Hepatocyte (in vitro differentiated cells): ENCODE measurements at places on chromosomes 2 and 18.

DNA sequence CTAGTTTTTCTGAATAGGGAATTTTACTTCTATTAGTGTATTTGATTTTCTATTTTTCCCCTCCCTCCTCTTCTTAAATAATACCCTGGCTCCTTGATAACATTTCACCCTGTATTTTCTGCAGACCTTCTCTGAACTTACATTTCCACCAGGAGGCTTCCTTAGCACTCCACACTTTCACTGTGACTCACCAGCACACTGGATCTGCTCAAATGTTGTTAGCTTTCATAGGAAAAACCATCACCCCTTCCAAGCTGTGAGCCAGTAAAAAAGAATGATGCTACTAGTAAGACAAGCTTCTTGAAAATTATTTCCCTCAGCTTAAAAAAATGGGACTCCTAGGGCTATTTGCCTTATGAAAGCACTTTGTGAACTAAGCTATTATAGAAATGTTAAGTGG is 16.1 kb downstream of the SUPT7L start:
- no peak for DNase-seq

GRCh38 chr18:6509832-6510231 is 95.1 kb upstream of the L3MBTL4 start:
- peak; percentile 70 for DNase-seq

DNA sequence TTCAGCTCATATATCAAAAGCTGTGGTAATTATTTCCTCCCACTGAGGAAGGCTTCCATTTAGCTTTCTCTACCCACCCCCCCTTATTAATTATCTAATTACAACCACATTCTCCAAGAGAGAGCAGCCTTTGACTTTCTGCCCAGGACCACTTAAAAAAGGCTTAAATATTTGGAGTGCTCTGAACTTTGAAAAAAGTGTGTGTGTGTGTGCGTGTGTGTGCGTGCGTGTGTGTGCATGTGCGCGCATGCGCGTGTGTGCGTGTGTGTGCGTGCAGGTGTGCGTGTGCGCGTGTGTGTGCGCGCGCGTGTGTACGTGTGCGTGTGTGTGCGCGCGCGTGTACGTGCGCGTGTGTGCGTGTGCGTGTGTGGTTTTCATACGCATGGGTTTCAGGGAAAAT is 57.8 kb downstream of the TWIST2 start:
- no peak for DNase-seq

GRCh38 chr2:150137338-150138069 is 350.0 kb downstream of the RND3 start:
- DNase-seq = no peak

GRCh38 chr2:3535467-3535793 is 16.1 kb upstream of the ADI1 start:
- no peak for DNase-seq

DNA sequence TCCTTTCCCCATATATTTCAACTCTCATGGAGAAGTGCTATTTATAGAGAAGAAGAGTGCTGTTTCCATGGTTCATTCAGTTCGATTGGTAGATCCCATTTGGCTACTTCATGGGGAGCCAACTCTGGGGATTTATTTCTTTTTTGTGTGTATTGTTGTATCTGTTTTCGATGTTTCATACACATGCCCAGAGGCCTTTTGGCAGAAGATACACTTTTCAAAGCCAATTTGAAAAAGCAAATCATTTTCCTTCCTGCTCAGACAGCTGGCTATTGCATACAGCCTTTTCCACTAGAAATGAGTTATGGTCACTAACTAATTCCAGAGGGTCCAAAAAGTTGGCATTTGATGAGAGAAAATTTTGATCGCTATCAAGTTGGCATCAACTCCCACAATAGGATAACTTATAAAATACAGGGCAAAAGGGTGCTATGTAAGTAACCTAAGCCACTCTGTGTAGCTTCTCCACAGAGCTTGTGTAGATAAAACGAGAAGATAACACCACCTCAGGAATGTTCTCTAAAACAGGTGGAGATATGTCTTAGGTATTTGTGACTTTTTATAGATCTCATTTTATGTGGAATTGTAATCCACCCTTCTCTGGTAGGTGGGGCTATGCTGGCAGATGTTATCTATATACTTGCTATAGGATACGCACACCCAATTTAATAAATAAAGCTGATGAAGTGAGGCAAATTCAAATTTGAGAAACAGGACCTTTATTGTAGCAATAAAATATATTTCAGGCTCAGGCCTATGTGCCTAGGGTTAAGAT is 798.5 kb downstream of the SATB2 start:
- no peak for DNase-seq

GRCh38 chr2:239193401-239193811 is 207.4 kb downstream of the HDAC4 start:
- no peak for DNase-seq

- DNase-seq = no peak
These were observed 163.6 kb upstream of the ZNF516 start for GRCh38 chr18:76658627-76659026.

DNA sequence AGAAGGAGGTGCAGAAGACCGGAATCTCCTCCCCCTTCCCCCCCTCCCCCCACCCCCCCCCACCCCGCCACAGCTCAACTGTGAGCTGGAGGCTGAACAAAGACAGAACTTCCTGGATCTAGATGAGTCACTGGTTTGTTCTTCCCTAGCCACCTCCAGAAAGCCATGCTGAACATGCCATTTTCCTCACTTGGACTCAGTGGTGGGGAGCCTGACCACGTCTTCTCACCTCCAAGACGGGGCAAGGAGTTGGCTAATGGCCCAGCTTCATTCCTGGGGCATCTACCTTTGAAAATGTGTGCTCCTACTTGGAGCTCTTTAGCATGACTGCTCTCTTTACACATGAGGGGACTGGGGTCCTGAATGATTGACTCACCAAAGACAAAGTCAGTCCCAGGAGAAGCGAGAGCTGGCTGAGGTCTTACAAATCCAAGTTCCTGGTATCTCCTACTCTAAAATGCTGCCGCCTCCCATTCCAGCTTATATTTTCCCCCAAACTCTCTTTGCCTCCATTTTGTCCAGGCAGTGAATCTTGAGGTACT is 22.6 kb upstream of the FZD5 start:
- no peak for DNase-seq

DNA sequence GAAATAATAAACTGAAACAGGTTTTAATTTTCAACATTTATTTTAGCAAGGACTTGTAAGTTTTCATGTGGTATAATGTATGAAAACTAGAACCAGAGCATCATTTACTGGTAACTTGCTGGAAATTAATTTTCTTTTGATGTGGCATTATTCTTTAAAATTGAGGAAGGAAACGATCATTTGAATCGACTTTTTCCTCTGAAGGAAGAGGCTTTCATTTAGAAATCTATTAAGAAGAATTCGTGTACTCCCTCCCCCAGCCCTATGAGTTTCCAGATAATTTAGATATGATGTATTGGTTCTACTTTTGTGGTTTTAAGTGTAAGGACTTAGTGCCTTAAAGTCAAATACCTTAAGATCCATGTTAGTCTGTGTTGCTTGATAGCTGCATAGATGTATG is 2.5 kb downstream of the BABAM2 start:
- DNase-seq = no peak

GRCh38 chr18:76338619-76339245 is 156.3 kb downstream of the ZNF516 start:
- no peak for DNase-seq

DNA sequence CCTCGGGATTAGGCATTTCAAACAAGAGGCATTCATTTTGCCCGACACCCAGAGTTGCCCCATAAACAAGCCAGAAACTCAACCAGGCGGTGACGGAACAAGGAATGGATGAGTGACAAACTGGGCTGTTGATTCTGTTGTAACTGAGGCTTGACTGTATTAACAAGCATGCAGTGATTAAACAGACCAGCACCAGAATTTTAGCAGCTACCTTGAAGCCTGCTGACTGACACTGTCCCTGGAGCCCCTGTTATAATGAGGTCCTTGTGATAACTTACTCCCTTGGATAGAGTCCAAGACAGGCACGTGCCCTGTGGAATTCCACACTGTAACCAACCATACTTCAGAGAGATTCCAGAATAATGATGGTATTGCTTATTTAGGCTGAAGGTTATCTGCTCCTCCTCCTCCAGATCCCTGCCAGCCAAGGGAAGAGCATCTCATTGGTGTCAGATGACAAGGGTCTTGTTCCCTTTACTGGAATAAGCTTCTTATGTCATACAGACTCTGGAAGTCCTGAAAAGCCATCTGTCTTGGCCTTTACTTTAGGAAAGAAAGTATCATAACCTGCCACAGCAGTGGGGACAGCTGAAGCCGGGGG is 97.1 kb upstream of the RMDN2 start:
- DNase-seq = no peak

DNA sequence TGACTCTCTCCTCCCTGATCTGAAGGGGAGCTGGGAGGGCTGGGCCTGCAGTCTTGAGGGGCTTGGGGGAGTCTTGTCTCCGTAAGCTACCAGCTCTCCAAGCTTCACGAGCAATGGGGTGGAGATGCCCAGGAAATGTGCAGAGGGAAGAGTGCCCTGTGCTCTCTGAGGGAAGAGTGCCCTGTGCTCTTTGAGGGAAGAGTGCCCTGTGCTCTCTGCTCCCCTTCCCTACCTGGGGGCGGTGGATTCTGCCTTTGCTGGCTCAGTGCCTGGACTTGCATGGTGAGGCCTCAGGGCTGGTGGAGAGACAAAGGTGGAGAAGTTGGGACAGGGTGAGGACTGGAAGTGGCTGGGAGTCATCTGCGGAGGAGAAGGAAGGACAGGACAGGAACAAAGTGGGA is 72.7 kb downstream of the TWIST2 start:
- no peak for DNase-seq

- DNase-seq = peak; percentile 61
These were observed 96.8 kb downstream of the UBE2E3 start for GRCh38 chr2:181077128-181077709.

DNA sequence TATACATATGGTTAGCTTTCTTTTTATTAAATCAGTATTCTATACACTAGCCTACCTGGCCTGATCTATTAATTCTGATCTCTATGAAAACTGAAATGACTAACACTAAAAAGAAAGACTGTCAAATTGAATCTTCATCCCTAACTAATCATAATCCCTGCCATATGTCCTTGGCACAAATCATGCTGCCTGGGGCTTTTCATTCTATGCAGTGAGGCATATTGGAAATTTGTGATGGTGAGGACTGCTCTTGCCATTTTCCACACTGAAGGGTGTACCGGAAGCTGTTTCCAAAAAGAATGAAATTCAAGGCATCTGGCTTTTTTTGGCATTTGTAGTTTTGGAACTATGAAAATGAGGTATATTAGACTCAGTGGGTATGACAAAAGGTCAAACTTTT is 39.7 kb downstream of the RAPGEF4 start:
- no peak for DNase-seq

DNA sequence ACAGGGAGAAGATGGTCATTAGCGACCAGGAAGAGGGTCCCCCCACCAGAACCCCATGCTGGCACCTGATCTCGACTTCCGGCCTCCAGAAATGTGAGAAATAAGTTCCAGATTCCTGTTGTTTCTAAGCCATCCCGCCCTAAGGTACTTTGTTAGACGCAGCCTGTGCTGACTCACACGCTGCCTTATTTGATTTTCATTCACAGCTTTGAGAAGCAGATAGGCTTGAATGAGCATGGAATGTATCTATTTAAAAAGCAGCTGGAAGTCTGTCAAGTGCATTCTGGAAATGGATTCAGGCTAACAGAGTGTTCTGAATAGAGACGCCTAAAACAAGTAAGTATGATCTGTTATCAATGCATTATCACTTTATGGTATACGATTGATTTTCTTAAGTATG is 8.3 kb upstream of the IL1R2 start:
- DNase-seq = no peak

GRCh38 chr2:72985891-72986683 is 68.8 kb downstream of the EMX1 start:
- DNase-seq = no peak

GRCh38 chr2:44793322-44793870 is 148.1 kb upstream of the SIX3 start:
- peak; percentile 60 for DNase-seq

- DNase-seq = no peak
These were observed 34.3 kb upstream of the NCKAP5 start for GRCh38 chr2:133602538-133602937.

- no peak for DNase-seq
These were observed 98.0 kb upstream of the CXCR4 start for GRCh38 chr2:136215908-136216472.

DNA sequence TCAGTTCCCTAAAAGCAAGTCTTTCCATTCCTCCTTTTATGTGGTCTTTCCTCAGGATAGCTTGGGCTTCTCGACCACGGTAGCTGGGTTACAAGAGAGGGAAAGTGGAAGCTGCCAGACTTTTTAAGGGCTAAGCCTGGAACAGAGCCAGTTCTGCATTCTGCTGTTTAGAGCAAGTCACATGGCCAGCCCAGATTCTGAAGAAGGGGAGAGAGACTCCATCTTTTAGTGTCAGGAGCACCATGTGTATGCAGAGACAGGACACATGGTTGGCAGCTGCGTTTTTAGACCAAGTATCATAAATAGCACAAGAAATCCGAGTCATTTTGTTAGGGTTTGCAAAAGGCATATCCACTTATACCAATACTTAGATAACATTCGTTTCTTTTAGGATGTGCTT is 4.7 kb downstream of the HMSD start:
- no peak for DNase-seq

DNA sequence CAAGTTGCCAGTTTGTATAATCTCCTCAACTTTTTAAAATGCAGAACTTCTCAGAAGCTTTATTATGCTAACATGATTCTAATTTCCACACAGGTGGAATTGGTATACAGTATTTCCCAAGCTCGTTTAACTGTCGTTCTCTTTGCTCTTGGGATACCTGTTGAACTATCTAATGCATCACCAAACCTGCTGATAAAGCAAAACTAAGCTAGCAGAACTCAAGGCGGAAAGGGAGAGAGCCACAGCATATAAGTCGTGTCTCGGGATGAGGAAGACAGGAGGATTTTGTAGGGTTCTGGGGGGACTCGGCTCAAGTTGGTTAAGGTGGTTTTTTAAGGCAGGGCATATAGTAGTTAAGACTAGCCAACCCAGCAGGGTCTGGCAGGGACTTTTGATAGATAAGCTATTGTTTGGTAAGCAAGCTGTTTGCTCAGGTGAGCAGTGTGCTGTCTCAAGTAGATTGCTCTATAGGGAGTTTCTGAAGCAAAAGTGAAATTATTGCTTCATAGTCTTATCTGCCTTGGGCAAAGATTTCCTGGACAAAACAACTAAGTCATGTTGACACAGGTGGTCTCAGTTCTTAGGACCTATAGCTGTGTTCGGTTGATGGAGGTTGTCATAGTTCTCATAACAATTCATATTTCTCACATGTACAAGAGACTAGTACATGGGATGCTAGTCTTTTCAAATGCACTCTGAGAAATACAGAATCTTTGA is 28.2 kb upstream of the CHRNA1 start:
- no peak for DNase-seq
